ENCODE measurements at places on chromosomes 4 and X.
A peak's percentile ranks its signal among the peaks of the same experiment; 100 is the strongest.

DNA sequence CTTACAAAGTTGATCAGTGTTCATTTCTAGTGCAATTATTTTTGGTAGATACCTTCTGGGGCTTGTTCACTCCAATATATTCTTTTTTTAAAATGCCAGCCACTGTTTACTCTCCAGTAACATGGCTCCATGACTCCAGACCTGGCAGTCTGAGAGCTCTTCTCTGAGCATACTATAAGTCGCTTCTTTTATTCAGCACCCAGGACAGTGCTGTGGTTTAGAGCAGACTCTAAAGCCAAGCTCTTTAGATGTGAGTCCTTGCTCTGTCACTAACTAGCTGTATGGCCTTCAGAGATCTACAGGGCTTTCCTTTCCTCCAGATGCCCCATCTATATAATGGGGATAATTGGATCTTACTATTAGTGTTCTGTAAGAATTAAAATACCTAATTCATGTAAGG lies 200.2 kb upstream of the FAM241A start:
- no peak for DNase-seq

- peak; percentile 28 for DNase-seq
These were observed 4.0 kb upstream of the SH3D19 start for GRCh38 chr4:151329217-151330007.

- peak; percentile 48 for DNase-seq
These were observed 21.0 kb upstream of the BCORL1 start for GRCh38 chrX:129961180-129962083.

GRCh38 chr4:83920375-83920774 lies 384.5 kb downstream of the GPAT3 start:
- DNase-seq: no peak

GRCh38 chr4:112231779-112232713 lies at the start of gene AP1AR:
TSS of gene AP1AR (plus strand) at chr4:112231787. CDS start at chr4:112232092, 305 bp downstream.
- peak; percentile 80 for DNase-seq

DNA sequence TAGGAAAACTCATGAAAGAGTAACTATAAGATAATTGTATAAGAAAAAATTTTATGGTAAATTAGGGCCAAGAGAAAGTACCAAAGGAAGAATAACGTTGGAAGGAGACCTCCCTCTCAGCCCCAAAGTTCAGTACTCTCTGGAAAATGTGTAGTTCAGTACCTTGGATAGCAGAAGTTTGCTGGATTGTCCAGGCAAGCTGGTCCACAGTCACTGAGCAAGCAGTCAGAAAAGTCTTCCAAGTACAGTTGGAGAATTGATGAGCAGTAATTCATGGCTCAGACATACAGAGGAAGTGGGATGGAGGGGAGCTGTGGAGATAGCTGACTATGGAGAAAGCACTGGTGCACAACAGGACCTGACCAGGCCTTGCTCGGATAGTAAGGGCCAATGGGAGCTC lies 598.2 kb upstream of the NDST4 start:
- DNase-seq: no peak

DNA sequence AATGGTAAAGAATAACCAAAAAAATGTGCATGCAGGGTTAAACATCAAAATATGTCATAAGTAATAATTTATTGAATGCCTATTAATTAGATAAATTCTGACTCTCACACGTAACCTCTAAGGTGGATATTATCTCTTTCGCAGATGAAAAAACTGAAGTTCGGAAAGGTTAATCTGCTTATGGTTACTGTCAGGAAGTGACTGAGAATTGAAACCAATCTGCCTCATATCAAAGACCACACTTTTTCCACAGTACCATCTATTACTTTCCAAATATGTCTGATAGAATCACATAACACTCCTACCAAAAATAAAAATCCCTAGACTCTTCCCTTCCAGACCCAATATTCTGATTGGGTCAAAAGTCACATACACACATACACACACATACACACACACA lies 6.2 kb downstream of the CHIC2 start:
- DNase-seq: no peak

- DNase-seq: no peak
These were observed 568 bp downstream of the MAGEC1 start for GRCh38 chrX:141904262-141904661.

DNA sequence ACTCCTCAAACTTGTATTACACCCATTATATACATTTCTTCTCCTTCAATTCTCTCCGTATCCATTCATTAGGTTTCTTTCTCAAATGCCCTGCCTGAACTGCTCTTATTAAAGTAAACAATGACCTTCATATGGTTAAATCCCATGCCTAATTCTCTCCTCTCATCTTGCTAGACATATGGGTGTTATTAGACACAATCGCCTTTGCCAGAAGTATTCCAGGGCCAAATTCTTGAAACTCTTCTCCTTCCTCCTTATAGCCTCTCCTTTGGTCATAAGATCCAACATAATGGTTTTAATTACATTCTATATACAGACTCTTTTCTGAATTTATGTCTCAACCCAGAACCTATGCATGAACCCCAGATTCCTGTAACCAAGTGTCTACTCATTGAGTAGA lies 4.8 kb downstream of the ANXA10 start:
- DNase-seq: no peak

GRCh38 chrX:45050558-45050957 lies 150.1 kb downstream of the DIPK2B start:
- DNase-seq: no peak

- DNase-seq: peak; percentile 67
These were observed 25.0 kb downstream of the TACC3 start for GRCh38 chr4:1746265-1746691.

- DNase-seq: no peak
These were observed 510 bp downstream of the HMGB3 start for GRCh38 chrX:150983521-150984168.

DNA sequence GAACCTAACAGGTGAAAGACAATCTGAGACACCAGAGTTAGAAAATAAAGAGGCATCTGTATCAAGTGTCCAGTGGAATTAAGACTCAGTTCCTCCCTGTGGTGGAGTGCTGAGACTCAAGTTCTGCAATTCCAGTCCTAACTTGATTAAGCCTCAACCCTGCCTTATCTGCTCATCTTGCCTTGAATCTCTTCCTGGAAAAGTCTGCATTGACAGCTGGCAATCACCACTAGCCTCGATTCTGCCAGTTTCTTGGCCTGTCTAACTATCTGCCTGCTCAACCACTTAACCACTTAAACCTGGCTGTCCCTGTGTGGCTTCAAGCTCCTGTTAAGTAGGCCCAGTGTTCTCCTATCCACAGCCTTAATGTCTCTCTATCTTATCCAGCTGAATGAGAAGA lies 22.4 kb upstream of the NEIL3 start:
- no peak for DNase-seq

GRCh38 chr4:170741856-170742255 lies 652.1 kb upstream of the AADAT start:
- DNase-seq: no peak

DNA sequence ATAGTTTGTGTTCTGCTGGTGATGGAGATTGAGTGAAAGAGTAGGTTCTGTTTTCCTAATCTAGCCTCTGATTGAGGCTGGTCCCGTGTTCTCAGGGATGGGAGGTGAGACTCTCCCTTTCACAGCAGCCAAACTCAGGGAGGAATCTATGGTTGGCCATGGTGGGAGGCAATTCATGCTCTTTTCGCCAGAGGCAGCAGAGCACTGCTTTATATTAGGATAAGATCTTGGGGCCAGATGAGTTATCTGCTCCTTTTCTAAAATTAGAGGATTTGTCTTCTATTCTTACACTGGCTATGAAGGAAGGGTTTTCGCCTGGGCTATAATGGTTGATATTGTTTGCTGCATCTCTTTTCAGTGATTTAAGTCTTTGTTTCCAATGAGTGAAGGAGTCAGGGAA lies 63.9 kb upstream of the NLGN4X start:
- DNase-seq: no peak

DNA sequence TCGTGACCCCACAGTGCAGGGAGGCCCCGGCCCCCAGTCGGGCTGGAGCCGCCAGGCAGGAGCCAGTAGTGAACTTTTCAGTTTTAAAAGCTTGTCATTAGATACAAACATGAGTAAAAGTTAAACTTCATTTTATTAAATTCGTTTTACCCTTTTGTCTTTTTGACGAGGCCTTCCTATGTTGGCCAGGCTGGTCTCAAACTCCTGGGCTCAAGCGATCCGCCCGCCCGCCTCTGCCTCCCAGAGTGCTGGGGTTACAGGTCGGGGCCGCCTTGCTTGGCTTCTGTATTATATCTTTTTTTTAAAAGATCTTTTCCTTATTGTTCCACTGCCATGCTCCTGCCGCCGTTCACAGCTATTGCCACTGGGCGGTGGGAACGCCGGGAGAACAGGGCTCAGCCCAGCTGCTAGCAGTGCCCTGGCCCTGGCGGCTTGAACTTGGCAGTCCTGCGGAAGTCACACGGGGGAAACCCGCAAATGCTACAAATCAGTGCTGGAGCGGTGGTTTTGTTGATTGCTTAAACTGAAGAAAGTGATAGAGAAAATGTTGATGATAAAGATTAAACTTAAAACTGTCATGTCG lies 968 bp upstream of the NELFA start:
- DNase-seq: peak; percentile 61

- DNase-seq: peak; percentile 7
These were observed 283.9 kb upstream of the AGA start for GRCh38 chr4:177726111-177726510.

- peak; percentile 19 for DNase-seq
These were observed 224.6 kb downstream of the BCOR start for GRCh38 chrX:39873117-39873516.
